Fibroblast of skin of abdomen (primary cell): ENCODE measurements at places on chromosomes 7 and 10.

GRCh38 chr7:30995536-30995935, 31.8 kb downstream of the GHRHR start:
- DNase-seq = peak; percentile 21

GRCh38 chr10:114285961-114286441, 46.9 kb downstream of the VWA2 start:
- DNase-seq = no peak

GRCh38 chr10:58693919-58694318, 181.2 kb downstream of the BICC1 start:
- no peak for DNase-seq

DNA sequence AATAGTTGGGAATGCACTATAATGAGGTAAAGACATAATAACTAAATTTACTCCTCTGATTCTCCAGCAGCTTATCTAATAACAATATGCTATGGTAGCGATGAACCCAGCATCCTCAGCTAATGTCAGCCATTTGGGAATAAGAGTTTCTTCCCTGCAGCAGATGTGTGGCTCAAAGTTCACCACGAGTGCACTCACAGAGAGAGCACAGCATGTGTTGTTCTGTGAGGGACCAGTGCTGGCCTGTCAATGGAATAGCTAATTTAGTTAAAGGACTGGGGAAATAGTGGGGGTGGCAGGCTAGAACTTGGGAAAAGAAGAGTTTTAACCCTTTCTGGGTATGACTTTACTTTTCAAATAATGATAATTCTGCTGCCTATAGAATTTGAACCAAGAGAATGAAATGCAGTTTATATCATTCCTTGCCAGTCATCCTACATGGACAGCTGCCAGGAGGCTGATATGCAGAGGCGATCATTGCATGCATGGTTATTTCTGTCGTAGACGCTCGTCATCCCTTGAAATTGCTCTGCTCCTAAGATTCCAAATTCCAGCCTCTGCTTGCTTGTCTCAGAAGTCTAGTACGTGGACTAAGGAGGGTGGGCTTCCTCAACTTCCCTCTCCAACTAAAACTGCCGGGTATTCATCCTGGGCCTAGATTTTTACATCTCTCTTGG, 355.6 kb downstream of the RNLS start:
- DNase-seq = peak; percentile 87

DNA sequence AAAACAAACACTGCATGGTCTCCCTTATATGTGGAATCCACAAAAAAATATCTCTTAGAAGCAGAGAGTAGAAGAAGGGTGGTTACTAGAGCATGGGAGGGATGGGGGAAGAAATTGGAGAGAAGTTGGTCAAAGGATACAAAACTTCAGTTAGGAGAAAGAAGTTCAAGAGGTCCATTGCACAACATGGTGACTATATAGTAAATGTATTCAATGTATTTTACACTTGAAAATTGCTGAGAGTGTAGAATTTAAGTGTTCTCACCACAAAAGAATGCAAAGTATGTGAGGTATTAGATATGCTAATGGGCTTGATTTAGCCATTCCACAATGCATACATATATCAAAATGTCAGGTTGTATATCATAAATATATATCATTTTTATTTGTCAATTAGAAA, 232.0 kb upstream of the CELF2 start:
- peak; percentile 80 for DNase-seq

GRCh38 chr10:122499491-122499941, 38.2 kb downstream of the HTRA1 start:
- peak; percentile 74 for DNase-seq

DNA sequence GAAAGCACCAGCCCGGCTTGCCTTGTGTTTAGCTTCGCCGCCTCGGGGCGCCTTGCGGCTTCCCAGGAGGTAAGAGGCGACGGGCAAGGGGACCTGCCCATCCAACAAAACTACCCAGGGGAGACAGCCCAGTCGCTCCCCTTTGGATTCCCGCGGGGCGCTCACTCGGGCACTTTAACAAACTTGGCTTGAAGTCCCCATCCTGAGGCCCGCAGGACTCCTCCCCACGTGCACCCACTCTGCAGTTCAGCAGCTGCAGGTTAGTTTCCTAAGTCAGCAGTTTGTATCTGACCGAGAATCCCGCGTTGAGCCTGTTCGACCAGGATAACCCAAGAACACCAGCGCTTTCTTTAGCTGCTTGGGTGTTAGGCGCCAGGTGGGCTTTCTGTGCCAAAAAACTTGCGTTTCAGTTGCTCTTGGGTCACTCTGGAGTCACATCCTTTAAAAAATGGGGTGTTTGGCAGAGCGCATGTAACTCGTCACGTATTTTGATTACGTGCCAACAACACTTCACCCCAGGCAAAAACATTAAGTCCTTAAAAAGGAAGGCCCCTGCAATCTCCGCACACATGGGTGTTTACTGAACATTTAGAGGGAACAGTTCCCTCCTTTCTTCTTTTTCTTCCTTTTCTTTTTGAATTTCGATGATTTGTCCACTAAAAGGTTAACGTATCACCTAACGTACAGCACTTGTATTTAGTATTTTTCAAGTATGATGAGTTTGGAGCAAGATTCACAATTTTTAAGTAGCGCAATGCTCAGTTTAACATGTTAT, 876 bp downstream of the DNAH11 start:
- no peak for DNase-seq

DNA sequence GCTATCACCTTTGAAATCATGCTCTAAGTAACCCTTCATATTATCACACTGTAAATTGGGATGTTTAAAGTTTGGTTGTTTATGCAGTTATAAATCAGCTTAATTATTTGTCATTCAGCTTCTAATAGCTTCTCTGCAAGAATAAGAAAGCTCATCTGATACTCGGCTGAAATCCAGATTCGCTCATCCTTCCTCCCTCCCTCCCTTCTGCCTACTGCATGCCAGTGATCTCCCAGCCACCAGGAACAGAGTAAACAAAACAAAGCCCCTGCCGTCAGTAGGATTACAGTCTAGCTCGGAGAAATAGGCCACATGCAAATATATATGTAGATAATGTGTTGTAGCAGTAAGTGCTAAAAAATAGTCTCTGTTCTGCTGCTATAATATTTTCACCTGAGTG, 211.8 kb downstream of the NSUN6 start:
- DNase-seq = no peak

- DNase-seq = no peak
These were observed 42.2 kb upstream of the OPALIN start for GRCh38 chr10:96401036-96401435.

- no peak for DNase-seq
These were observed 1397.6 kb downstream of the GATA3 start for GRCh38 chr10:9452056-9452455.

DNA sequence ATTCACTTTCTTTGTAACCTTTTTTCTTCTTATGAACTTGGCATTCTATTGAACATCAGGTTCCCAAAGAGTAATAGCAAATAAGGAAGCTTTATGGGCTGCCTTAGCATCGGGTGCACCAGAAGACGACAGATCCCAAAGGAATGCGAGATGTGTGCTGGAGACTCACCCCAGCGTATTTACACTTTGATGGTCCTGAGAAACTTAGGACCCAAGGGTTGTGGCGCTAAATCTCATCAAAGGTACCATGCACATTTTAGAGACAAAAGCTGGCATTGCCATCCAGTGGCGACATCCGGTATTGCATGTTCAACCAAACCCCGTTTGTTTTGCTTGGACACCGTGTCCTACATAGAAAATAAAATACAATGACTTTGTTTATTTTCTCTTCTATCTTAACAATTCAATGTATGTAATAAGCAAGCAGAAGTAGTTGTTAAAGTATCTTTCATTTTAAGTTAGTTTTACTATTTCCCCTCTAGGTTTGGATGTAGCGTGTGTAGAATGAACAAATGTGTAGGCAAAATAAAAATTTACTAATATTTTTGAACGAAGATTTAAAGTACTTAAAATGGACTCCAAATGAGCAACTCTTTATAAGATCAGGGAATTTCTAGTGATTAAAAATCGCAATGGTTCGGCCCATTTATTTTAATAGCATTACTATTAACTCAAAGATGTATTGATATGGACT, 1154.8 kb downstream of the GATA3 start:
- peak; percentile 52 for DNase-seq

DNA sequence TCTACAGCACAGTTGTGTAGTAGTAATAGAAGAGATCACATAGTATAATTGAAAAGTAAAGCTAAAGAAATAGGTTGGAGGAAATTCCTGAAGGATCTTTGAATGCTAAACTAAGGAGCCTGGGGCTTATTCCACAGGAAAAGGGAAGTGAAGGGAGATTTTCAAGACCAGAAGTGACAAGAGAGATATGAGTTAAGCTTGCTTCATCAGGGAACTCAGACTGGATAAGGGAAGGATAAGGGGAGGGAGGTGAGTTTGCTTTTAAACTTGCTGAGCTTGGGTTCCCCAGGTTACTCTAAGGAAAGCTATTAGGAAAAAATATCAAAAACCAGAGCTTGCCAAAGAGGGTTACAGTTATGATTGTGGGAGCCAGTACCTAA, 182.4 kb downstream of the RAPGEF5 start:
- no peak for DNase-seq

- no peak for DNase-seq
These were observed 175.3 kb upstream of the TMEM229A start for GRCh38 chr7:124208173-124208572.

DNA sequence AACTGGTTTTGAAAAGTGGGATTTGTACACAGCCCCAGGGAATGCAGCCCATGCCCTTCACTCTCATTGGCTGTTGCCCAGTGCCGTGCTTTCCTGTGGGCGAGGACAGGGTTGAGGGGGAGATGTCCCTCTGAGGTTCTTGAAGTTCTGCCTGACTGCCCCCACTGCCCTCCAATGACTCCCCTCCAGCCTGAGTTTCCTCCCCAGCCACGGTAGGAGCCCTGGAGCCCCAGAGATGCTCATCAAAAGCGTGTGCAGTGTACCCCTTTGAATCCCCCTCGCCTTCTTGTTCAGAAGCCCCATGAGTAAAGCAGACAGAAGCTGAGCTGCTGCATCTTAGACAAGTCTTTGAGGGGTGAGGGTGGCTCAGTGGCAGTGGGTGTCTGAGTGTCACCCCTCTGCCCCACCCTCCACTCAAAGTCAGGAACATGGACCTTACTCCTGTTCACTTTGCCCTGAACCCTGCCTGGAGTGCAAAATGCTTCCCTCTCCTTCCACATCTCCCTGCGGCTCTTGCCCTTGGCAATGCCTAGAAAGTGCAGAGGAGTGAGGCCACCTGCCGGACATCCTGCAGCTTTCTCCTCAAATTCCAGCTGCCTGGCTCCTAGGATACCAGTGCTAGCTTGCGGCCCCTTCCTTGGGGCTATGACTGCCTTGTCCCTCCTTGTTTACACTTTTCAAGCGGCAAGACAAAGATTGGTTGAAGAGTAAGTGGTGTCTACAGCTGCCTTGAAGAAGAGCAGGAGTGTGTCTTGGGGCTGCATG, 19.9 kb downstream of the FAM241B start:
- no peak for DNase-seq

- DNase-seq = no peak
These were observed 68.0 kb downstream of the HHEX start for GRCh38 chr10:92757711-92758104.

DNA sequence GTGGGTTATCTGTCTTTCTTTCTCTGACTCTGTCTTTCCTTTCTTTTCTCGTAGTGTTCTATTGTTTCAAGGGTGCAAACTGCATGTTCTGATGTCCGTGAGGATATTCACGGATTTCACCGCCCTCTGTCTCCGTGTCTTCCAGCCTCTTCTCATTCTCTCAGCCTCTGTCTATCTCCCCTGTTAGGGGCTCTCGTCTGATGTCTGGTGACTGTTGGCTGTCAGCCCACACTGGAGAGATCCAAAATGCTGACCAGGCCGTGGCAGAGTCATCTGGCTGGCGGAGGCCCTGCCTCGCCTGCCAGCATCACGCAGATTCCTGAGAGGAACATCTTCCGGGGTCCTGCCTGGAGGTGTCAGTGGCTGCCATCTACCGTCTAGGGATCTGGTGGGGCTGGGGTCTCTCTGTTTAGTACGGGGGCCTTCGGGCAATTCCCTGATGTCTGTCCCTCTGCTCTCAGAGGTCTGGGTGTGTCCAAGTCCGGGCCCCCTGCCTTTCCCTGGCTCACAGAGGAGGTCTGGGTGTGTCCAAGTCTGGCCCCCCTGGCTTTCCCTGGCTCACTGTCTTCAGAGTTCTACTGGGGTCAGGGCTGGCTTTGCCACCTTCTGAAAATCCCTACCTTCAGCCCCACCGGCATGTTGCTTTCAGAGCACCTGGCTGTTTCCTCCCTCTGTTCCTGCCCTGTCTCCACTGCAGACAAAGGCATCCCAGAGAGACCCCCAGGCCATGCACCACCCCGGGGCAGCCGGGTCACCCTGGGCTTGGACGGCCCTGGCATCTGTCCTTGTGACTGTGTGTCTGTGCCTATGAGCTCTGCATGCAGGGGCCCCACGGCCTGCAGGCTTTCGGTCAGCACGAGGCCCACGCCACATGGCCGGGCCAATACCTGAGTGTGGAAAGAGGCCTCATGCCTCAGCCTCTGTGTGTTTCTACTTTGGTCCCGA, 14.0 kb upstream of the SCART1 start:
- no peak for DNase-seq

GRCh38 chr10:34728361-34728760, 86.7 kb downstream of the PARD3 start:
- no peak for DNase-seq

- DNase-seq = peak; percentile 55
These were observed 308.0 kb upstream of the KCND2 start for GRCh38 chr7:119964788-119965542.

- no peak for DNase-seq
These were observed 328.2 kb upstream of the MAGI2 start for GRCh38 chr7:79781716-79782115.
